Cerebellar cortex (tissue), 1 donor: ENCODE measurements at places on chromosomes 4 and X.
A peak's percentile ranks its signal among the peaks of the same experiment; 100 is the strongest.

DNA sequence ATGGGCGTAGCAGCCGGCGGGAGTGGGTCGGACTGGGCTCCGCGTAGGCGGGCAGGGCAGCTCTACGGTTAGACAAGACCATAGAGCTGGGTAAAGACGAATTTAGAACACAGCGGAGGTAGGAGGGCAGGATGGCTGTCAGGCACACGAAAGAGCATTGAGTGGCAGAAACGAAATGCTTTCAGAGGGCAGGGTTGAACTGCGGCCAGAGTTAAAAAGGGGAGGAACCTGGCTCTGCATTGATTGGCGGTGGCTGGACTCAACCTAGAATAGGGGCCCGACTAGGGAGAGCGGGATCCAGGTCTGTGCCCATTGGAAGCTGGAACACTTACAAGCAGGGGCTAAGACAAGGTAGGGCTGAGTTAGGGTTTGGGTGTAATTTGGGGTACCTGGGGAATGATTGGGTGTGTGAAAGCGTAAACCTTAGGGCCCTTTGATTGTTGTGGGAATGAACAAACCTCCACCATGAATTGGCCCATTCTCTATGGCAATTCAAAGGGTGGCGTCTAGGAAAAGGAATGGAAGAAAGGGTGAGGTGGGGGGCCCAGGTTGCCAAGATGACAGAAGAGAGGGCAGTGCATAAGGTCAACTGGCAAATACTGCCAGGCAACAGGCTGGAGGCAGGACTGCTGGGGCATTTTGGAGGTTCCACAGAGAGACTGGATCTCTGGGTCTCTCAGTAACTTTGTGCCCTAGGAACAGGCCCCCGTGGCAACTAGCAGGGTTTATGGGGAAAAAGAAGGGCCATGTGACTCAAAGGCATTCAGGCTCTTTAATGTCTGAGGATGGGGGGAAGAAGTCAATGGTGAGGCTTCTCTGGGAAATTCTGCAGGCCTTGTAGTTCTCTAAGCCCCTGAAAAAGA, 911 bp upstream of the ELK1 start:
- DNase-seq, result no peak

DNA sequence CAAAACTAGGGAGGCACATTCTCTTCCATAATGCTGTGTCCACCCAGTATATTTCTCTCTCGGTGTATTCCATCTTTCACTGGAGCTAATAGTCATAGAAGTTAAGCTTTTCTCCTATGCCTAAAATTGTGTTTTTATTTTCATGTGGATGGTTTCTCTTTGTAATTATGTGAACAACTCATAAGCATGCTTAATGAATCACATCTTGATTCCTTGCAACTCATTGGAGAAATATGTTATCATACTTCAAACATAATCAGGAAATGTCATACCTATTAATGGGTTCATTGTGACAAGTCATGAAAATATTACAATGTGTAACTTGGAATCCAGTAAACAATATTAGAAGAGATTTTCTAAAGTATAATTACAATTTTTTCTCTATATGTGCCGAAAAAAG, 186.3 kb downstream of the SLC7A11 start:
- DNase-seq, result no peak

DNA sequence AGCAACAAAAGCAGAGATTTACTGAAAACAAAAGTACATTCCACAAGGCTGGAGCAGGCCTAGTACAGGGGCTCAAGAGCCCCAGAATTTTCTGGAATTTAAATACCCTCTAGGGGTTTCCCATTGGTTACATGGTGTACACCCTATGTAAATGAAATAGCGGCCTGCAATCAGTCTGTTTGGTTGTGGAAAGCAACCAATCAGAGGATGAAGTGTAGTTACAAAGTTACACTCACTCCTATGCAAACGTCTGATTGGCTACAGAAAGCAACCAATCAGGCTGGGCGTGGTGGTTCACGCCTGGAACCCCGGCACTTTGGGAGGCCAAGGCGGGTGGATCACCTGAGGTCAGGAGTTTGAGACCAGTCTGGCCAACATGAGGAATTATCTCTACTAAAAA, 13.8 kb upstream of the TXLNG start:
- DNase-seq, result peak; percentile 56

- DNase-seq, result no peak
These were observed 26.4 kb upstream of the LRCH2 start for GRCh38 chrX:115260330-115260729.

GRCh38 chr4:61246034-61246433, 45.9 kb downstream of the ADGRL3 start:
- DNase-seq, result no peak
